ENCODE measurements at places on chromosomes 5 and 9.

- no peak for DNase-seq
Measured at GRCh38 chr9:87618226-87618625, 107.7 kb upstream of the CTSL start.

DNA sequence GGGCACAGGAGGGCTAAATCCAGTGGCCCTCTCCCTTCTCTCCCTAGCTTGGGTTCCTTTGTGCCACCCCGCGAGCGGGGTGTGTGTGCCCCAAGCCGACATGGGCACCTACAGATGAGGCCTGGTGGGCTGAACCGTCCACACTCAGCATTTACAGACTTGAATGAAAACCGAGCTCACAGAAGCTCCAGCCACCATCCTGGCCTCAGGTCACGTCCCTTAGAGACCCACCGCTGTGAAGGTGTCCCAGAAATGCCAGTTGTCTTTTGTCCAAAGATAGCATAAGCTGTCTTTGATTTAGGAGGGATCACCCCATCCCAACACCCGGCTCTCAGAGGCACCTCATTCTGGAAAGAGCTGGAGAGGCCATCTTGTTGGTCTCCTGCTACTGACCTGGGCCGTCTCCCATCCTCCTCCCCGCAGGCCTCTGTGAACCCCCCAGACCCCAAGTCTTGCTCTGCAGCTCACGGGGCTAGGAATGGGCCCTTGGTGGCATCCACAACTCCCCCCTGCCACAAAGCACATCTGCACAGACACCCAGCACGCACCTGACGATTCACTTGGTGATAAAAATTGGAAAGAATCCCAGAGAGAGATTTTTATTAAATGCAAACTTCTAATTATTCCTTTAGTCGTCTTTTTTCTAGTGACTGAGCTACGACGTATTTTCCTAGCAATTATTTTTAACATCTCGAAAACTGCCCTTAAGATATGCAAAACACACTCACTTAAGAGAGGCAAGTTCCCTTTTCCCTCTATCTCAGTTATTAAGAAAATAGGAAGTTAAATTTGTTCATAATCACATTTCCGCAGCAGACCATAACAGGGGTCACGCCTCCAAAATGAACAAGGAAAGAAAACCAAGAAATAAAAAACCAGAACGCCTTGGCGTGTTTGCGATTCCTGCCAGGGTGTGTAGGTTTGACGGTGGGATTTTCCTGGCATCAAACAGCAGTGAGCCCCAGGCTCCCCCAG lies 80.5 kb upstream of the LMX1B start:
- no peak for DNase-seq

DNA sequence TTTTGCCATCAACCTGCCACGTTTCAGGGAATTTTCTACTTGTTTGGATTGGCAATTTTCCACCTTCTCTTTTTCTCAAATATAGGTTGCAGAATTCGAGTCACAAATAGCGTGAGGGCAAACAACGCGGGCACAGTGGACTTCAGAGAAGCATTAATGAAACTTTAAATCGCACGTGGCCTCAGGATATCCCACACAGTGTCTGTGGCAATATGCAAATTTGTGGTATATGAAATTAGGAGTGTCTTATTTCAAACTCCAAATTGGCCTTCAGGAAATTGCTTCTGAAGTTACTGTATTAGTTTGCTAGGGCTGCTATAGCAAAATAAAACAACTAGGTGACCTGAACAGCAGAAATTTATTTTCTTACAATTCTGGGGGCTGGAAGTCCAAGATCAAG lies 91.2 kb downstream of the MTRR start:
- no peak for DNase-seq

GRCh38 chr5:181031716-181032115 lies 8.3 kb upstream of the BTNL9 start:
- DNase-seq = no peak

DNA sequence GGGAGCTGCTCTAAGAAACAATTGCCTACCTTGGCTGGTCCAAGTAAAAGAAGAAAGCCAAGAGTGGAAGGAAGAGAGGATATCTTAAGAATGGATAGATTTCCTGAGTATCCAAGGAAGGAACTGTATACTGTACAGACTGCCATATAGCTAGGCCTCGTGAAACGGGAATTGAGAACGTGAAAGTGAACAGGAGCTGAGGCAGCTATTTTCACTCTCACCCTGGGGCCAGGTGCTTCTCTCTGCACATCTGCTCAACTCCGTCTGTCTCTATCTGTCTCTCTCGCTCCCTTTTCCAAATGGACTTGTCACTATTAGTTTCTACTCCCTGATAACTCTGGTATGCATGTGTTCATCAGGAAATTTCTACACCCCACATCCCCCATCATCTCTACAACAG lies 35.9 kb upstream of the TESK1 start:
- no peak for DNase-seq

- DNase-seq = no peak
Measured at GRCh38 chr9:26756881-26757280, 135.7 kb downstream of the CAAP1 start.

DNA sequence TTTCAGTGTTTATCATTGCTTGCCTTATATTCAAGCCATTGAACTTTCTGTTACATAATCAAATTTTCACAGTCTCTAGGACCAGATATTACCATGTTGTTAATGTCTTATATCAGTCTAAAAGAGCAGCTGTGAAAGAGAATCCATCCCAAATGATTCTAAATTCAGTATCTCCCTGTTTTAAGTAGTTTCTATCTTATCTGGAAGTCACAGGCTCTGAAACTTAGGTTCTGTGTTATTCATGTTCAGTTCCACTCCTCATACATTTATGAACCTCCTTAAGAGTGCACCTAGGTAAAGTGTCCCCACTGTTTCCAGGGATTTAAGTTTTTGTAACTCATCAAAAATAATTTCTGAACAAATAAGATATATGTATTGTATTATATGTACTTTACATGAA lies 9.7 kb downstream of the LYRM7 start:
- DNase-seq = no peak

GRCh38 chr5:39137391-39137790 lies 63.2 kb upstream of the RICTOR start:
- DNase-seq = no peak

DNA sequence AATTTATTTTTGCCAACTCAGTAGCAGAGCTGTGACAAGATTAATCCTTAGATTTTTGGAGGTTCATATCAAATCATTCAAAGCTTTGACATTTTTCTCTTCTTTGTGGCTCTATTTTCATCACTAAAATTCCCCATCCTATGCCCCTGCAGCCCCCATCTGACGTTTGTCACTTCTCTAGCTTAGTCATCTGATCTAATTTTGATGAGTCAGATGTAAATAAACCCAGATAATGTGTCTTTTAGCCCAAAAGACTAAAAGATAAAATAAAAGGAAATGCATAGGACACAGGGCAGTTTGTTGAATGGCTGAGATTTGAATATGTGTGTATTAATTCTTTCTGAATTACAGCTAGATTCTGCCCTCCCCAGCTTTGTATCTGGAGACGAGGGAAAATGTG lies 897 bp upstream of the HSPB3 start:
- DNase-seq = no peak

DNA sequence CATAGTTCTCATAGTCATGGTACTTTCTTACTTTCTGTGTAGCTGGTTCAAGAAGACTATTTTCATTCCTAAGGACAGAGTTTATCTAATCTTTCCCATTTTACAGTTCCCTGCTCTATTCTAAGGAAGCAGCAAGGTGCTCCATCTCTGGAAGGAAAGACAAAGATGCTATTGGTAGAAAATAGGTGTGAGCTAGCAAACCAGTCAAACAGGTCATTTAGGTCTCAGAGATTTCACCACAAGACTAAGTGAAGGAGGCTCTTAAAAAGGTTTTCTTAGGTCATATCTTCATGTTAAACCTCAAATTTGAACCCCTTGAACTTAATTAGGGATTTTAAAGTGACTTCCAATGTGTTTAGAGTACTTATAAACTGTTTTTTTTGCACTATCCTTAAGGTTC lies 62.6 kb downstream of the ADAMTSL1 start:
- DNase-seq = no peak

DNA sequence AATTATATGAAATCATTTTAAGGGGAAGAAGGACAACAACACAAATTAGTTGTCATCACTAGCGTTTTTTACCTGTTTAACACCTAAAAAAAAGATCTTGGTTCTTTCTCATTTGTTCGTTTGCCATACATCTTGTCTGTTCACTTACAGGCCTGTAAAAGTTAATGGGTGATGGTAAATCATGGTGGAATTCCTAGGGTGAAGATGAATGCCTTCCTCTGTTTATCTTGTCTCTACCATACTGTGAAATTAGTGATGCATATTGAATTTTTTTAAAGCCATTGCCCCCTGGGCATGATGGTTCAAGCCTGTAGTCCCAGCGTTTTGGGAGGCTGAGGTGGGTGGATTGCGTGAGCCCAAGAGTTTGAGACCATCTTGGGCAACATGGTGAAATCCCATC lies 46.6 kb downstream of the LRRTM2 start:
- DNase-seq = no peak

DNA sequence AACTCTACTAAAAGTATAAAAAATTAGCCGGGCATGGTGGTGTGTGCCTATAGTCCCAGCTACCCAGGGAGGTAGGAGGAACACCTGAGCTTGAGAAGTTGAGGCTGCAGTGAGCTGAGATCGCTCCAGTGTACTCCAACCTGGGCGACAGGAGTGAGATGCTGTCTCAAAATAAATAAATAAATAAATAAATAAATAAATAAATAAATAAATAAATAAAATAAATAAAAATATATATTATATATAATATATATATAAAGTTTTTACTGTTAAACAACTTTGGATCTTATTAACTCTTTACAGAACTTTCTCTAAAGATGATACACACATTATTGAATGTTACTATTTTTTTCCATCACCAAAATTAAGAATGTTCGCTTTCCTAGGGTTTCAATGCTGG lies 38.4 kb downstream of the HMGCR start:
- no peak for DNase-seq

DNA sequence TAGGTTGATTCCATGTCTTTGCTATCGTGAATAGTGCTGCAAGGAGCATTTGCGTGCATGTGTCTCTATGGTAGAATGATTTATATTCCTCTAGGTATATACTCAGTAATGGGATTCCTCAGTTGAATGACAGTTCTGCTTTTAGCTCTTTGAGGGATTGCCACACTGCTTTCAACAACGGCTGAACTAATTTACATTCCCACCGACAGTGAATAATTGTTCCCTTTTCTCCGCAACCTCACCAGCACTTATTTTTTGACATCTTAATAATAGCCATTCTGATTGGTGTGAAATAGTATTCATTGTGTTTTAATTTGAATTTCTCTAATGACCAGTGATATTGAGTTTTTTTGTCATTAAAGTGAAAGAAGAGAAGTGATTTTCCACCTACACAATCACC lies 18.5 kb downstream of the IFNA5 start:
- no peak for DNase-seq

GRCh38 chr5:33688526-33688925 lies 203.3 kb downstream of the ADAMTS12 start:
- no peak for DNase-seq

GRCh38 chr5:67996596-67996995 lies 219.0 kb upstream of the PIK3R1 start:
- no peak for DNase-seq

DNA sequence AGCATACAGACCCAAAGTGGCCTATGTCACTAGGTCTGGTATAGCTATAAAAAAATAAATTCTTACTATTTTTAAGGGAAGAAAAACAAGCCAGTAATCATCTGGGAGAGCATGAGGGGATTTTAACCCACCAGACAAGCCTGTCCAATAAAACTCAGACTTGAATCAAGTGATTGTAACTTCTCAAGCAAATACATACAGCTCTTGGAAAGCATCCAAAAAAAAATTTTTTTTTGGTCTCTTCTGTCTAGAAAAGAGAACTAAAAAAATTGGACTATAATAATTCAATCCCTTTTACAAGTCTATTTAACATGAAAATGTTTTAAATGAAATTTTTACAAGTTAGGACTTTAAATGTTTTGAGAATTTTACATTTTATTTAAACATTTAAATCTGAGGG lies 61.7 kb downstream of the FBXL17 start:
- DNase-seq = no peak

- DNase-seq = no peak
Measured at GRCh38 chr5:59596586-59597350, 296.8 kb downstream of the PDE4D start.

- no peak for DNase-seq
Measured at GRCh38 chr5:111775224-111775623, 18.2 kb upstream of the NREP start.

DNA sequence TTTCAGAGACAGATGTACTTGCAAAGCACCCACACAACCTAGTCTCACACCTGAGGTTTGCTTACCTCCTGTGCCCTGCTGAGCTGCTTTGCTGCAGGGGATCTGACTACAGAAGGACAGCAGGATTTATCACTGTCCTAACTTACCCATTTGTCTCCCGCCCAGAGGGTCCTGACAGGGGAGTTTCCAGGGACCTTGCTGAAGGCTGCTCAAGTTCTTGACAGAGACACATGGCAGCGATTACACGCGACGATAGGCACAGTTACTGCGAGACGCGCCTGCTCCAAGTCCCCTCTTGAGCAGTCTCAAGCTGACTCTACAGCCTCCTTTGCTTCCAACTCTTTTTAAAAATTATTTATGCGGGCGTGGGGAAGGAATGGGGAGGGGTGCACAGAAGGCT lies 24.6 kb upstream of the GALNT10 start:
- no peak for DNase-seq

- no peak for DNase-seq
Measured at GRCh38 chr5:65946198-65946745, 19.9 kb downstream of the ERBIN start.

GRCh38 chr9:92254381-92255337 lies 38.8 kb downstream of the IARS1 start:
- DNase-seq = no peak

DNA sequence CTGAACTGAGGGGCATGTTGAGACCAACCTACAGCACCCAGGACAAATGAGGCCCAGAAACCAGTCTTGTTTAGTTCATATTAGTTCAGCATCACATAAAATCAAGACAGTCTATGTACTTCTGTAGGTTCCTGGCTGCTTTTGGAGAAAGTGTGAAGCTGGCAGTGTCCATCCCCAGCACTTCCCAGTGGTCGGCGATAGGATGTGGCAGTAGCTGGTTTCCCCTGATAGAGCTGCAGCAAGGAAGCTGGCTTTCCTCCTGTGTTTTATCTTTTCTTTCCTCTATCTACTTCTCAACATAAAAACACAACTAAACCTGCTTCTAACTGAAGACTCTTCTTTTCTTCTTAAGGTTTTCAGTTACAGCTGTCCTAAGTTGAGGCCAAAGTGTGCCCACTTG lies 43.0 kb upstream of the SLC46A2 start:
- DNase-seq = no peak

- DNase-seq = no peak
Measured at GRCh38 chr9:135215571-135216161, 128.2 kb downstream of the OLFM1 start.

GRCh38 chr5:136058039-136058971 lies 29.5 kb downstream of the TGFBI start:
- no peak for DNase-seq

Measured in activated B cell treated with CpG ODN at 0.5 μM for 24 hours (primary cell).